ENCODE measurements at places on chromosomes 6 and 20.

- no peak for DNase-seq
These were observed 1.2 kb downstream of the HBS1L start for GRCh38 chr6:135053406-135053805.

DNA sequence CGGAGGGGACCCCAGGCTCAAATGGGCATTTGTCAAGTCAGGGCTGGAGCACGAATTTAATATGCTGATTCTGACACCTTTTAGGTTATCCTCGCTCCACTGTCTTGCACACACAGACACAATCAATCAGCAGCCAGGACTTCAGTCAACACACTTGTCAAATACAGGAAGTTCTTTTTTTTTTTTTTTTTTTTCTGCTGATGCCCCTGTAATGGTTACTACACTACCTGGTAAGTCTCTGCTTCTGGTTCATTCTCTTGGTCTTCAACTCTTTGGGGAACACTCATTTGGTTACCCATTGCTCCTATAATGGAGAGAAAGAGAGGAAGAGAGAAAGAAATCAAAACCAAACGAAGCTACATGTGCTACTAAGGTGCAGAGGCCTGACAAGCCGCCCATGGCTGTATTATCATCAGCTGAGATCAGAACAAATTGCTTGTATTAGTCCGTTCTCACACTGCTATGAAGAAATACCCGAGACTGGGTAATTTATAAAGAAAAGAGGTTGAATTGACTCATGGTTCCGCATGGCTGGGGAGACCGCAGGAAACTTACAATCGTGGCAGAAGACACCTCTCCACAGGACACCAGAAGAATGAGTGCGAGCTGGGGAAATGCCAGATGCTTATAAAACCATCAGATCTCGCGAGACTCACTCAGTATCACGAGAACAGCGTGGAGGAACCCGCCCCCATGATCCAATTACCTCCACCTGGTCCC is 11.8 kb downstream of the BCAS1 start:
- no peak for DNase-seq

GRCh38 chr6:10800810-10801209 is 37.5 kb downstream of the MAK start:
- DNase-seq: no peak

DNA sequence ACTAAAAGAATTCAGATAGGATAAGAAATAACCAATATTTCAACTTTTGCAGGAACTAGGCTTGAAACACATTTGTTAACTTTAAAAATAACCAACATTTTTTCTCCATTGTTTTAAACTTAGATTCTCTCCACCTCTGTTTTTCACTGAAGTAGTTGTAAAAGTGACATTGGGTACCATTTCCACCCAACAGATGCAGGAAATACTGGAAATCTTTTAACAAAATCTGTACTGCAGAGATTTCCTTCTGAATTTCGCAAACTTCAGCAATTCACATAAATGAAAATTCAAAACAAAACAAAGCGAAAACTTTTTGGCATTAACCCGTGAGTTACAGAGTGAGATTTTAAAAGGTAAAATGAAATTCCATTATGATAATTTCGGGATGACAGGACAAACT is 731.7 kb downstream of the RFPL4B start:
- no peak for DNase-seq

DNA sequence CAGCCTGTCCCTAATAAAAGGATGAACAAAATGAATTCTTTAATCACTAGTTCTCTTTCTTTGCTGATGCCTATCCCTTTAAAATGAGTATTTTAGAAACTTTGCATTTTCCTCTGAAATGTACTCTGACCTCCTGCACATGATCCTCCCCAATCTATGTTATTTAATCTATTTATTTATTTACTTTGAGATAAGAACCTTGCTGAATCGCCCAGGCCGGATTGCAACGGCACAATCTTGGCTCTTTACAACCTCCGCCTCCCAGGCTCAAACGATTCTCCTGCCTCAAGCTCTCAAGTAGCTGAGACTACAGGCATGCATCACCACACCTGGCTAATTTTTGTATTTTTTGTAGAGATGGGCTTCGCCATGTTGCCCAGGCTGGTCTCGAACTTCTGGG is 27.9 kb downstream of the ADTRP start:
- no peak for DNase-seq

- no peak for DNase-seq
These were observed 38.0 kb upstream of the HIVEP1 start for GRCh38 chr6:11974089-11974488.

DNA sequence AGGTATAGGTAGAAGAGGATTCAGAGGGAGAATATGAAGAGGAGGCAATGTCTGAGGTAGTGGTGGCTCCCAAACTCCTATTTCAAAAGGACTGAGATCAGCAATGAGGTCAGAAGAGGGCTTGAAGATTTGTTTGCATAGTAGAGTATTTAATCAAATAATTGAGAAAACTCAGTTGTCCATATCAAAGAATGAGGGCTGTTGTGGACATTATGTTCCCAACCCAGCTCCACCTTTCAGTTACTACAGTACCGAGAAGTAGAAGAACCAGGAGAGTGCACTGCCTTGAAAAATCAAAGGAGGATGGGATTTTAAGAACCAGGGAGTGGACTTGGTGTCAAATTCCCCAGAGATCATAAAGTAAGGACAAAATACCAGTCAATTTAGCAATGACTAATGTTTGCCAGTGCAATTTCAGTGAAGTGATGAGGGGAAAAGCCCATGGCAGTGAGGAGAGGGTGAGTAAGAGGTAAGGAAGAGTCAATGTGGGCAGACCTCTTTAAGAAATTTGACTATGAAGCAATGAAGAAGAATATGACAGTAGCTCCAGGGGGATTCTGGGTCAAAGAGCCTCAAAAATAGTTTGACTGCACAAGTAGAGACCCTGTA is 382.4 kb downstream of the PKHD1 start:
- DNase-seq: no peak

GRCh38 chr6:151098166-151098565 is 141.6 kb upstream of the AKAP12 start:
- DNase-seq: no peak
